ENCODE measurements at places on chromosomes 5 and 9.

DNA sequence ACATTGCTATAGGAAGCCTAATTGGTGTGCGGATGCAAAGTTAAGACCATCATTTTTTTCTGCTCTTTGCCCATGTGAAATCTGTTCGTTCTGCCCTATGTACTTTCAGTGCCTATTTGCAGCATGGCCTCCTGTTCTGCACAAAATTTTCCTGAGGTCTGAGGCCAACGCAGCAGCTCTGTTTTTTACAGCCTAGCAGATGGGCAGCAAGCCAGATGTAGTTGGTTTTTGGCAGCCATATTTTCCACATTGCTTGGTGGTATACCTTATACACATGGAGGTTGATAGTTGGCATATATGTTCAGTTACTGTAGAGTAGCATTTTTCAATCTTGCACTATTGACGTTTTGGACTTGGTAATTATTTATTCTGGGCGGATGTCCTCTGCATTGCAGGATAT lies 133.5 kb upstream of the MRPS30 start:
- no peak for DNase-seq

DNA sequence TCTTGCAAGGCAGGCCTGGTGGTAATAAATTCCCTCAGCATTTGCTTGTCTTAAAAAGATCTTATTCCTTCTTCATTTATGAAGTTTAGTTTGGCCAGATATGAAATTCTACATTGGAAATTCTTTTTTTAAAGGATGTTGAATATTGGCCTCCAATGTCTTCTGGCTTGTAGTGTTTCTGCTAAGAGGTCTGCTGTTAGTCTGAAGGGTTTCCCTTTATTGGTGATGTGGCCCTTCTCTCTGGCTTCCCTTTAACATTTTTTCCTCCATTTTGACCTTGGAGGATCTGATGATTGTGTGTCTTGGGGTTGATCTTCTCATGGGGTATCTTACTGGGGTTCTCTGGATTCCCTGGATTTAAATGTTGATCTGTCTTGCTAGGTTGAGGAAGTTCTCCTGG lies 33.5 kb upstream of the PRR16 start:
- no peak for DNase-seq

- DNase-seq: no peak
These were observed 96.3 kb downstream of the CDH18 start for GRCh38 chr5:19891658-19892057.

DNA sequence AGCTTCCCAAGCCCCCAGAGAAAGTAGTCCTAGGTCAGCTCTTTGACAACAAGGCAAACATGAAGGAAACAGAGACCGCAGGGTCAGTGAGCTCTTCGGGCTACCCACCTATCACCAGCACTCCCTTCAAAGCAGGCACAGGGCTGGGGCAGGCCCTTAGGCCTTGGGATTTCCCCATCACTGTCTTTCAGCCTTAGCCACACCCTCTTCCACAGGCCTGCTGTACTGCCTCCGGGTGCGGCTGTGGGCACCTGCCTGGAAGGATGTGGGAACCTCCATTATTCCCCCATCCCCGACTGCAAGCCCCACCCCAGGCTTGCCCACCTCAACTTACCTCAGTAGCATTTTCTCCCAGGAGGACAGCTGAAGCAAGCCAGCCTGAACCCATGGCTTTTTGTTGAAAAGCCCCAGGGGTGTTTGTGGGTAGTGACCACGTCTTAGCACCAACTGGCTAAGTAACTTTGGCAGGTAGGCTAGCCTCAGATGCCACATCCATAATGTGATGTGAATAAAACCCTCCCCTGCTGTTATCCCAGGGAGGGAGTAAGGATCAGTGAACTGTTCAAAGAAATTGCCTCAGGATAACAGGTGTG lies 100.2 kb downstream of the PIK3R1 start:
- DNase-seq: no peak

GRCh38 chr5:115948091-115948534 lies 14.2 kb upstream of the LVRN start:
- DNase-seq: no peak

GRCh38 chr9:16134351-16134750 lies 581.5 kb downstream of the CCDC171 start:
- DNase-seq: no peak

DNA sequence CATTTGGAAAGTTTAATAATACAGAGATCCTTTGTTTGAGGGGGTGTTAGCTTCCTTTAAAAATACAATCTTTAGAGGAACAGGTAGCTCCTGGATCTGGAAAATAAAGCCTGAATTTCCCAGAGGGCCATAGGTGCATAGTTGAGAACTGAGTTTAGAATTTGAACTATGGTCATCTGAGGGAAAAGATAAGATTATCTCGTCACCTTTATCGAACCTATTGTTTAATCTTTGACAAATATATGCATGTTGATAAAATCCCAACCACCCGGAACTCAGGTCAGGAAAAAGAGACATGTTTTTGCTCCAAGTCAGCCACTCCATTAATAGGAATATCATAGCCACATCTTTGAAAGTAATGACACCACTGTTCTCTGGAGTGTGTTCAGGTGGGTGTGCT lies 91.7 kb upstream of the FAM169A start:
- no peak for DNase-seq

DNA sequence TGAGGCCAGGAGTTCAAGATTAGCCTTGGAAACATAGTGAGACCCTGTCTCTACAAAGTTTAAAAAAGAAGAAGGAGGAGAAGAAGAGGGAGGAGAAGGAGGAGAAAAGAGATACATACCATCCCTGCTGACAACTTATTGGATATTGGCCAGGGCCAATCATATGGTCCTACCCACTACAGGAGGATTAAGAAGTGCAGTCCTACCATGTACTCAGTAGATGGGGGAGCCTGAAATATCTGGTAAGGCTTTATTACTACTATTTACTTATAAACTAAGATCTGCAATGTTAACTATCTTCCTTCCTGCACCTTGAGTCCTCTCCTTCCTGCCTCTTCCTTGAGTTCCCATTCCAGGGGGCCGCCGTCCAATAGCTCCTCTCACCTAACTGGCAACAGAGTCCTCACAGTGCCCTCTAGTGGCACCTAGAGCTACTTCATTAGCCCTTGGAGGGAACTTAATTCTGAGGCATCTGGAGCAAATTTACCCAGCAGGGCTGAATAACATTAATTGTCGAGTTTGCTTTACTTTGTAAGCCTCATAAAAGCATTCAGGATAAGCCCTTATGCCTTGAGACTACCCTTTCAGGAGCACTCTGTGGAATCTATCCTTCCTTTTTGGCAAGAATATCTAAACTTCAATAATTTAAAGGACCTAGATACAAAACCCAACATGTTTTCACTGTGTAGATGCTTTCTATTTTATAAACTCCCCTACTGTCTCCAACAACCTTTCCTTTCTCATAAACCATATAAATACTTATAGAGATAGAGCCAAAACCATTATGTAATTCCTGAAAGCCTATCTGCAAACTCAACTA lies 39.1 kb upstream of the RANBP6 start:
- DNase-seq: peak; percentile 48

GRCh38 chr9:69633716-69634115 lies 38.5 kb downstream of the APBA1 start:
- no peak for DNase-seq

GRCh38 chr5:10555277-10555684 lies 8.6 kb upstream of the ANKRD33B start:
- no peak for DNase-seq

DNA sequence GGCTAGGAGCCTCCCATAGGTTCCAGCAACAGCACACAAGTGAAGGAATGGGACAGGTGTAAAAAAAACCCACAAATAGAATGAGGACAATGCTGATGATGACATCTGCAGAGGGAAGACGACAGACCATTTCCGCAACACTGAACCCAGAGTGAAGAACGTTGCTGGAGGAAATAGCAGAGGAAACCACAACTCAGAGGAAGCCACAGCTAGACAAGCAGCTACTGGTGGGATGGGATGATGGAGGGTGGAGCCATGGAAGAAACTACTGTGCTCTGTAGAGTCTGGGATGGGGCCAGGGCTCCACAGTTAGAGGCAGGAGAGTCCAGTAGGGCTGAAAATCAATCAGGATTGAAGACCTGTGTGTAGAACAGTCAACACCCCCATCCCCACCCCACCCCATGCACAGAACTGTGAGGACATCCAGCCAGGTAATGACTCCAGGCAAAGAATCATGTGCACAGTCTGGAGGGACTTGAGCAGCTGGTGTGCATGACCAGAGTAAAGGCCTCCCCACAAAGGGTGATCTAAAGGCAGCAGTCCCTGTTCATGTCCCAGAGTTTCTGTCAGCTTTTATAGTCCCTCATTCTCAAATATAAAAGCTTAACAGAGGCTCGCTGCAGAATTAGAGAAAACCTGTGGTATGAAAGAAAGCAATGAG lies 65.2 kb upstream of the SPIN1 start:
- no peak for DNase-seq

- DNase-seq: peak; percentile 27
These were observed 8.1 kb downstream of the MCIDAS start for GRCh38 chr5:55218967-55219366.

- no peak for DNase-seq
These were observed 37.8 kb downstream of the WDR36 start for GRCh38 chr5:111129938-111130337.

GRCh38 chr9:5553211-5553610 lies 42.9 kb downstream of the PDCD1LG2 start:
- no peak for DNase-seq

DNA sequence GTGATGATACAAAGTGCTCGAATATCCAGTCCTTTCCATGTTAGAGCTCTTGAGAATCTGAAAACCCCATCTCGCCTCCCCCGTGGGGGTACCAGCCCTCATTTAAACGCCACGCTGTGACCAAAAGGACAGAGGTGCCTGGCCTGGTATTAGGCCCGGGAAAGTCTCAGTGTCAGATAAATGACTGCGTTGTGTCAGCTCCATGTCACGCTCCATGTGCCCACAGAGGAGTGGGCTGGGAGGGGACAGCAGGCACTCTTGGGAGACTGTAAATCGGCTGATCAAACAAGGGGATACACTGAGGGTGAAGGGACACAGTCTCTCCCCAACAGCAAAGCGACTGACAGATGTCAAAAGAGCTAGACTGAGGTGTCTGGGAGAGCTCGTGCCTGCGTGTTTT lies 65.7 kb upstream of the ECM2 start:
- DNase-seq: no peak

- no peak for DNase-seq
These were observed 15.6 kb upstream of the ACSL6 start for GRCh38 chr5:132027027-132027426.

Measured in NCI-H2107 (cell line).